ENCODE measurements at places on chromosomes 6 and 20. TPM values are rescaled to one million over a fixed set of nuclear protein-coding genes. Genes with fewer than 3 reads are reported as not detected.

- peak overlapping the region; percentile 73 for H3K4me3 ChIP-seq
- H3K27ac ChIP-seq, result peak overlapping the region; percentile 74
- DNase-seq, result no peak
Observed at GRCh38 chr20:36236786-36237121, 476 bp downstream of the AAR2 start.

- H3K27ac ChIP-seq, result no peak overlapping the region
- no peaks in the 10 kb centered on the region for H3K4me1 ChIP-seq
- H3K36me3 ChIP-seq, result no peaks in the 10 kb centered on the region
- no peak for DNase-seq
Observed at GRCh38 chr6:154682633-154683125, 50.5 kb upstream of the SCAF8 start.

DNA sequence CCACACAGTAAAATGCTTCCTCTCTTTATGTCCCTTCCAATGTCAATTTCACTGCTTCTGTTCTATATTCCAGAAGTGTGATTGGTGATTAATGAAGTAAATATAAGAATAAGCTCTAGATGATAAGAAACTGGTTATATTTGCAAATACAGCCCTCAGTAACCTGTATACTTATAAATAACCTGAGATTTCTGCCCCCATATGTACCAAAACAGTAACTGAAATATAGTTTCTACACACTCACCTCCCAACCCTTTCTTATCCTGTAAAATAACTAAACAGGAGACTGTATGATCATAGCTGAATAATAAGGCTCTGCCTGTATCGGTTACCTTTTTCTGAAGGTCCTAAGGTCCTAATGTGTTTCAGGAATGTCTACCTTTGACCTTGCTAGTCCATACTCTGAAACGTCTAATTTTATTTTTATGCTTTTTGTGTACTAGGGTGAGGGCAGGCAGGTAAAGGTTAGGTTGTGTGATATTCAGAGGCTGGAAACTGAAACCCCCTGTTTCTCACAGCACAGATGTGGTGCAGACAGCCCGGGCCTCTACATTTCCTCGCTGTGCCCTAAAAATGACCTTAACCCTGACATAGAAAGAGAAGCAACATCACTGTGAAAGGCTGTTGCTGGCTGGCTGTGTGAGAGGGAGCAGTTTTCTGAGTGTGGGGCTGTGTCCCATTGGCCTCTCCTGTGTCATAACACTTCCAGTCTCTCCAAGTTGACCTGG lies 378.8 kb downstream of the CENPW start:
- H3K4me1 ChIP-seq, result peaks cover 4% of the 10 kb centered on the region
- no peak for DNase-seq
- no peak overlapping the region for H3K4me3 ChIP-seq
- no peaks in the 10 kb centered on the region for H3K36me3 ChIP-seq
- H3K27ac ChIP-seq, result no peak overlapping the region
- H3K27me3 ChIP-seq, result no peaks in the 10 kb centered on the region

DNA sequence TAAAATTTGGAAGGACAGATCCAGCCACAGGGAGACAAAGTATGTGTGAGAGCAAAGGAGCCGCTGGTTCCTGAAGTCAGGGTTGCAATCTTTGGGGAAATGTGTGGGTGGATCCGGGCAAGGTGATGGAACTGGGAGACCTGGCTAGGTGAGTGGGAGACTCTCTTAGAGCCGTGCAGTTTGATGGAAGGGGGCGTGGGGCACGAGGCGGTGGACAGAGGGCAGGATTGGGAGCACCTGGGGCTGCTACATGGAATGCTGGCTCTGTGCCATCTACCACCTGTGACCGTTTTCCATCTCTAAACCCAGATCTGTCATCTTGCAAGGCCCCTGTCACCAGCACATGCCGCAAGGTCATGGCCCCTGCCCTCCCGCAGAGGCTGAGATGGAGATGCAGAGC lies 268.4 kb downstream of the SMOC2 start:
- no peaks in the 10 kb centered on the region for H3K4me1 ChIP-seq
- no peaks in the 10 kb centered on the region for H3K27me3 ChIP-seq
- H3K4me3 ChIP-seq, result no peak overlapping the region
- H3K36me3 ChIP-seq, result no peaks in the 10 kb centered on the region

DNA sequence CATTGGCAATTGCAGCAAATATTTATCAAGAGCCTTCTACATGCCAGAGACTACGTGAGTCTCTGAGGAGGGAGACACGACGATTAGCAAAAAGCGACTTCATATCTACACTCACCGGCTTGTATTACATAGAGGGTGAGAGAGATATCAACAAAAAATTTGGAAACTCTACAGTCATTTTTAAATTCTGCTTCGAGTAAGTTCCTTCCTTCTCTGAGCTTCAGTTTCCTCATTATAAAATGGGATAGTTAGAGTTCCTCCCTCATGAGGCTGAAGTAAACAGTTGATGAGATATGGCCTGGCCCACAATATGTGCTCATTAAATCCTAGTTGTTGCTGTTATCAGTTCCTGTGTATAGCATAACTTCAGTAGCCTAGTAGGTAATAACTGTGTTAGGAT lies 64.1 kb upstream of the SIRPA start:
- peak overlapping the region; percentile 96 for H3K27ac ChIP-seq
- no peak overlapping the region for H3K4me3 ChIP-seq
- H3K27me3 ChIP-seq, result no peaks in the 10 kb centered on the region
- peaks cover 27% of the 10 kb centered on the region for H3K4me1 ChIP-seq
- DNase-seq, result peak; percentile 45

OPN5 gene
- not detected for total RNA-seq

SYCP2 gene
- 0.56 TPM for total RNA-seq

RAE1 gene
- 32.8 TPM for total RNA-seq

MUC21 gene
- total RNA-seq, result not detected
